ENCODE measurements at places on chromosomes 1 and 21. TPM values are rescaled to one million over a fixed set of nuclear protein-coding genes. Genes with fewer than 3 reads are reported as not detected.
A peak's percentile ranks its signal among the peaks of the same experiment; 100 is the strongest.

The SLFNL1 gene
- 0.35 TPM for total RNA-seq

The ELAPOR1 gene
- 2.0 TPM for total RNA-seq

The OTUD3 gene
- total RNA-seq: 9.7 TPM

The AIRE gene
- total RNA-seq: not detected

The GPR161 gene
- 6.0 TPM for total RNA-seq

The ASAP3 gene
- total RNA-seq: 17.6 TPM

The CAMK1G gene
- not detected for total RNA-seq

The DCAF6 gene
- 51.8 TPM for total RNA-seq

The SIKE1 gene
- 61.9 TPM for total RNA-seq

The PLD5 gene
- not detected for total RNA-seq

The MAP10 gene
- total RNA-seq: not detected

The SMIM1 gene
- 13.2 TPM for total RNA-seq

DNA sequence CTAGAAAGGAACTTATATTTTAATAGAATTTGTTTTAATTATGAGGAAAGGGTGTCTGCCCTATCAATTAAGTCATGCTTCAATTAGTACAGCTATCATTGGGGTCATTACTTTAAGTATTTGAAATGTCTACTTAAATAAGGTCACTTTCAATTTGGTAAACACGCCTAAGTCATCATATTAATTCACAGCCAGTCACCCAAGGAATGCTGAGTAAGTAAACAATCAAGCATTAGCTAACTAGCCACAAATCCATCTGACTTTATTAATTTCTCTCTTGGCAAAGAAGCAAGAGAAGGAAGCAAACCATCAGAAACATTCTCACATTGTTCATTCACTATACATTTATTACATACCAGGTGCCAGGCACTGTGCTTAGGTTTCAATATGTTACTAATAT is 1.2 kb upstream of the LRRC52 start:
- DNase-seq: no peak

DNA sequence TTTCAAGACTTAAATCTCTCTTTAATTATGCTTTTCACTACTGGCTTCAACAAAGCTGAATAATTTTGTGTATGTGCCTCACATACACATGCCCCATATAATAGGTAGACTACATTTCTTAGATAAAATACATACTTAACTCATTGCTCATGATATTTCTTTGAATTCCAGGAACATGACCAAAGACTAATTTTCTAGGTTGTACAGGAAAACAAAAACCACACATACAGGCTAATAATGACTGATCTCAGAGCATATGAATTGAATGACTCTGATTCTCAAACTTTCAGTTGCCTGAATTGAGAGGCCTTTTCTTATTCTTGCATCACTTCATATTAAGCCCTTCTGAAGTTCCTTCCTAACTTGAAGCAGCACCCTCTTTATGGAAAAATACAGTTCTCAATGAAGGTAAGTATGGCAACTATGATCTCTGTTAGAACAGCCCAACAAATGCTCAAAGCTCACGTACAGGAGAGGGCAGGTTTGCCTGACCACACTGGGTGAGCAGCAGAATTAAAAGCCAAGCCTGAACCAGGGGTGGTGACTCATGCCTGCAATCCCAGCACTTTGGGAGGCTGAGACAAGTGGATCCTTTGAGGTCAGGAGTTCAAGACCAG is 22.6 kb upstream of the UAP1 start:
- DNase-seq: peak; percentile 60

GRCh38 chr1:73604739-73605138 is 593.2 kb downstream of the LRRIQ3 start:
- DNase-seq: peak; percentile 33

DNA sequence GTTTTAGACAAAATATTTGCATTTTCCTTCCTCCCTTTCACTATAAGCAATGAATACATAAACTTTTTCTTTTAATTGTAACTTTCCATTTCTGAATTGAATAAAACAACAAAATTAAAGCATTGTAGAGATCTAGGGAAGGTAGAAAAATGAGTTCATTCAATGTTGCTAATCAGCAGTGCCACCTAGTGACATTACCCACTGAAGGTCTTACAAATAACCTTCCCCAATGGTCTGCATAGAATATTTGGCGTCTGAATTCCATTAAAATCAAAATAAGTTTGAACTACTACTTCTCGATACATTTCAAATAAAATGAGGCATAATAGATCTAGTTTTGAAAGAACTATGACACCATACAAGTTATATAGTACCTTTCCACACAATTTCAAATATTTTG is 19.6 kb downstream of the FH start:
- no peak for DNase-seq

DNA sequence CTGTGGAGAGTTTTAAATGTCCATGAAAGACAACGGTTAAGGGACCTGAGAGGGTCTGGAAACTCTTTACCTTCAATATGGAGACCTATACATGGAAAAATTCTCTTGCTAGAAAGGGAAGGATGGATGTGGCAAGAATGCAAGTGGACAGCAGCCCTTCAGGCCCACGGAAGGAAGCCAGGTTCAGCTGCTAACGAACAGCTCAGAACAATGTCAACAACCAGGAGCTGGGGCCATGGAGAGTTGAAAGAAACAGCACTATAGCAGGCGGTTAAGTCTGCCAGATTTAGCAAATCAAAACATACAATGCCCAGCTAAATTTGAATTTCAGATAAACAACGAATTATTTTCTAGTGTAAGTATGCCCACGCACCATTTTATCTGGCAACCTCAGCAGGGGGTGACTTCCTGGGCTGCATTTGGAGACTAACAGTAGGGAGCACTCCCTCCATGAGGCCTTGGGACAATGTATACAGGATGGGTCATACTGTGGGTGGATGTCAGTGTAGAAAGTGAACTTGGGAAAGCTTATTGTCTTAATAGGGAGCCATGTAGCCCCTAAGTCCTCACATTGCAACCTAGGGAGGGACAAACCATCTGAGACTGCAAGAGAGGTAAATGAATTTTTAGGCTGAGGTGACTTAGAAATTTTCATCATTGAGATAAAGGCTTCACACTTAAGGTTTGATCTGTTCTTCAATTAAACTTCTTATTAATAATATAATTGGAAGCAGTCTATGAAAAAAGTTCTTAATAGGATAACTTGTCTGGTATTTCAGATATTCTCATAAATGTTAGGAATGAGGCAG is 7.8 kb upstream of the H3-3A start:
- DNase-seq: no peak

DNA sequence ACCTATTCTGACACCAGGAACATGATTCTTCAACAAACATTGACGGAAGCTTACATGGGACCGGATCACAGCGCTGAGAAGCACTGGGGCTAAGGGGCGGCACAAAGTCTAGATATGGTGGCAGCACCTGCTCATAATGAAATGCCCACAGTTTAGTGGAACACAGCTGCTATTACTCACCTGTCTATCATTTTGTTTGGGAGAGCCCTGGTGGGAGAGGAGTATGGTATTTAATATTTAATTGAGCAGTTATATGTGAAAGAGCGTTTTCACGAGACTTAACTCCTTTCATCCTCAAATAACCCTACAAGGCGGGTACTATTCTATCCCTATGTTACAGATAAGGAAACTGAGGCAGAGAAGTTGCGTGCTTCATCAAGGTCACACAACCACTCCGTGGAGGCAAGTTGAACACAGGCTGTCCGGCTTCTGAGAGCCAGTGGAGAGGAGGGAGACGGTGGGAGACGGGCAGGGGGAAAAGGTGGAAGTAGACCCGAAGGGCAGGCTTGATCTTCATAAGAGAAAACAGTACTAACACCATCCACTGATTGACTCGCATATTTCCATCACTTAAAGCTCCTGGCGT is 790 bp upstream of the TSNAX start:
- DNase-seq: no peak

- no peak for DNase-seq
Observed at GRCh38 chr1:27855085-27855484, 17.3 kb upstream of the THEMIS2 start.

GRCh38 chr1:234212764-234213657 is 160.2 kb upstream of the COA6 start:
- DNase-seq: peak; percentile 56

DNA sequence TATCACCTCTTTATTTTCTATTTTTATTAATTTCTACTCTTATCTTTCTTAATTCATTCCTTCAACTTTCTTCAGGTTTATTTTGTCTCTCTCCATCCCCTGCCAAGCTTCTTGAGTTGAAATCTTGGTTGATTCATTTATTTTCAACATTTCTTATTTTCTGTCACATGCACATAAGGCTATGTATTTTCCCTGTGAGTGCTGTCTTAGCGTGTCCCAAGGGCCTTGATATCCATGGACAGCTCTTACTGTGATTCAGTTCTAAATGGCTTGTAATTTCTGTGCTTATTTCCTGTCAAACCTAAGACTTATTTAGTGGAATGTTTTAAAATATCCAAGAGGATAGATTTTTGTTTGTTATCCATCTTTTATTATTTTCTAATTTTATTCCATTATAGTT is 36.8 kb upstream of the SCAF4 start:
- no peak for DNase-seq

GRCh38 chr1:38680801-38681510 is 178.6 kb downstream of the RRAGC start:
- DNase-seq: no peak

- DNase-seq: no peak
Observed at GRCh38 chr1:61955261-61955660, 213.0 kb downstream of the PATJ start.

All from PC-9 (cell line).